Prostate gland (tissue), 2 donors: ENCODE measurements at places on chromosomes 11 and 22. TPM values are rescaled to one million over a fixed set of nuclear protein-coding genes. Genes with fewer than 3 reads are reported as not detected.

GRCh38 chr11:3006505-3007260 is 14.6 kb upstream of the NAP1L4 start:
- DNase-seq: no peak

DNA sequence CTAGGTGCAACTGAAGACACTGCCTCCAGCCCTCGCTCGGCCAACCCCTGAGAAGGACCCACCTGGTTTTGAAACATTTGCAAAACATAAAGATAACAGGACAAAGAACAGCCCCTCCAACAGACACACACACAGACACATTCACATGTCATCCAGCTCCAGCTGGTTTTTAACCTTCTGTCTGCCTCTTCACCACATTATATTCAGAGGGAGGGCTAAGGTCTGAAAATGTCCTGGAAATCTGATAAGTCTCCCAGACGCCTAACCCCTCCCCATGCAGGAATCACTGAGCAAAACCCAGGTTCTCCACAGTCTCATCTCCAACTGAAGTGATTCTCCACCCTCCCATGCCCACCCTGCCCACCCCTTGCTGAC is 29.4 kb downstream of the PACSIN2 start:
- DNase-seq: no peak

- DNase-seq: no peak
Observed at GRCh38 chr22:38941488-38941987, 15.9 kb upstream of the APOBEC3A start.

DNA sequence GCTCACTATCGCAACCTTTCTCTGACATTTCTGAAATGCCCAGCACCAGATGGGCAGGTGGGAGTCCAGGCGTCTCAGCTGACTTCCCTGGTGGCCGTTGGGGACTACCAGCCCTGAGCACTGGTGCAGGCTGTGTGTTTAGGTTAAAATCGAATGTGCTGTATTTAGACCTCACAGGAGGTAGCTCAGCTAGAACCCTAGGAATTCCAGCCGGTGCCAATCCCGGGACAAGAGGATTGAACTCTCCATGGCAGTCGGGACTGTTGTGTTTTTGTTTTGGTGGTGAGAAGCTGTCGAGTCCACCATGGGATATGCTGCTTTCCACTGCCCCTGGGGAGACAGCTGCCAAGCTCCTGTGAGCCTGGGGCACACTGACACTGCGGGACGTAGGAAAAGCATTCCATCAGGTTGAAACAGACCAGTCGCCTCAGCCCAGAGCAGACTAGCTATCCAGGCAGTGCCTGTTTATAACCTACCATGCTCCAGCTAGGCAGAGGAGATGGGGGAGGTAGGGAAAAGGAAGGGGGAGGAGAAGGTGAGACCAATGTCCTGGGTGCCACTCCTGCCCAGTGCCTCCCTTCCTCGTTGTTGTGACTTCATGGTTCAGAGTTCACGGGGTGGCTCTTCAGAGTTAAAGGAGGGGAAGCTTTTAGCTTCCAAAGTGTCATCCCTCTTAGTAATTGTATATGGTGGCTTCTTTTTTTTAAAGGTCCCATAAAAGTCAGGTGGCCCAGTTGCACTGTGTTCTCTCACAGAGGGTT is 53.0 kb downstream of the MICAL2 start:
- no peak for DNase-seq

DNA sequence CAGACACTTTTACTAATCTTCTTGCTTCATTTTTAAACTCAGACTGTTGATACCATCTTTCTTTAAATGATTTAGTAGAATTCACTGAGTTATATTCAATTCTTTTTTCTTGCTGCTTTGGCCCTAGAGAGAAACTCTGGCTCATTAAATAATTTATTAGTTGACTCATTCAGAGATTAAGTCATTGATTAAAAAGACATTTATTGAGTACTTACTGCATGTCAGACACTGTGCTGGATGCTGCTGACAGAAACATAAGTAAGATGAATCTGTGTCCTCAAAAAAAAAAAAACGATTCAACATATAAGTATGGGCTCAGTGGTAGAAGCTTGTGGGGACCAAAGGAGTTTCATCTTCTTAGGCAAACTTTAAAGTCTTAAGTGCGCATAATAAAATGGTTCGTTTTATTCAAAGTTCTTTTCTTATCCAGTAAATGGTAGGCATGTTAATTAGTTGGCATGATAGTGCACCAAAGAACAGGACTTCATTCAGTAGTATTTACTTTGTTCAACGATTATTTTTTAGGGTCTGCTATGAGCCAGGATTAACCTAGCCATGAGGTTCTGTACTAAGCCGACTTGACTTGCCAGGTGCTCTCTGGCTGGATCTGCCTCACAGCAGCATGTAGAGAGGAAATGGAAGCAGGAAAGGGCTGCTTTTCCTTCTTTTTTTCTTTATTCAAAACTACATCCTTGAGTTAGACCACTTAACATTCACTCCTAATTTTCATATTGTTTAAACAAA is 281.0 kb upstream of the CTSC start:
- DNase-seq: no peak

GRCh38 chr11:47328449-47329390 is 23.8 kb downstream of the MYBPC3 start:
- no peak for DNase-seq

- no peak for DNase-seq
Observed at GRCh38 chr11:59647245-59647980, 21.4 kb downstream of the PATL1 start.

- no peak for DNase-seq
Observed at GRCh38 chr11:74687237-74688023, 43.8 kb downstream of the CHRDL2 start.

DNA sequence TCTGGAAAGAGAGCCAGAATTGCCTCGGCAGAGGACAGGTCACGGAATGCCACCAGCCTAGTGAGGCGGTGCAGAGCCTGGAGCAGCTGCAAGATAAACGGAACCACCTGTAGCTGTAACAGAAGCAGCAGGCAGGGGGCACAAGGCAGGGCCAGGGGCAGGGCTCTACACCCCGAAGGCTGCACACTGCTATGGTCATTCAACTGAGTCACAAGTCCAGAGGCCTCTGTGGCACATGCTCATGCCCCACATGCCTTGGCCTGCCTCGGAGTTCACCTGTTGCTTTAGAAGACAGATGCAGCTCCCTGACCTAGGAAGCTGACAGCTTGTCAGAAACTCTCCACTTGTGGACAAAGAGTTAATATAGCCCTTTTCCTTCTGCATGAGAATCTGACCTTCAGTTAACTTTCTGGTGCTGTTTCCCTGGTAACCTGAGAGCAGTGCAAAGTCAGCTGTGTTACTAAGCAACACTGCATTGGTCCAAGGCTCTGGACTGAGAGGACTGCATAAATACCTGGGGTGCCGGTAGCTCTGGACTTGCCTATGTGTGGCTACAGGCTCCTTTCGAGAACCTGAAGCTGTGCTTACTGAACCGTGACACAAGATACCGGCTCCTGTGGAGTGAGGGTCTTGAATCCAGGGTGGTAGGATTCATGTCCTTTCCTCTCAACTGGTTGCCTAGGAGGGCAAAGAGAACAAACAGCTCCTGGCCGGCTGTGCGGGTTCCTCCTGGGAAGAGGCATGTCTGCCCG is 10.5 kb downstream of the COMMD9 start:
- no peak for DNase-seq

- peak; percentile 28 for DNase-seq
Observed at GRCh38 chr11:16806791-16807190, 68.3 kb downstream of the C11orf58 start.

DNA sequence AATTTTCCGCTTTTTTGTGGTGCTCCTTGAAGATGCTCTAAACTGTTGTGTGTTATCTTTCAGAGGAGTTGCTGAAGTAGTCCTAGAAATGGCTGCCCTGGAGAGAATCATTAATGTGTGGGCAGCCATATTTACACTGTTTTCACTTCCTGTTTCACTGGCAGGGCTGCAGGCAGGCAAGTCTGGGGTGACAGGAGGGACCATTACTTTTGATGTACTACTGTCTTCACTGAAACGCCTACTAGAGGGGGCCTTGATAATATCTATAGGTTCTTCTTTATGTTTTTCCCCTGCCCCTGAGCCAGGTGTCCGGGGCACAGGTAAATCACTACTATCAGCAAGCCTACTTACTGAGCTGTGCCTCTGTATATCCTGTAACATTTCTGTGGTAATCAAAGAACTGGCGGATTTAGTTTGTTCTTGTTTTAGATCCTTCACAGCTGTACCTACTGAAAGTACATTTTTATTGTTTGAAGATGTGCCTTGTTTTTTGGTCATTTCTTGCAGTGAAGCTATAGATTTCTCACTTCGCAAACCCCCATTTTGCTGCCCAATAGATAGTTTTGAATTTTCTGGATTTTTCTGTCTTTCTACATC is 39.7 kb downstream of the ACAT1 start:
- DNase-seq: no peak

GRCh38 chr11:117817368-117818040 is 7.0 kb downstream of the FXYD2 start:
- peak; percentile 57 for DNase-seq

DNA sequence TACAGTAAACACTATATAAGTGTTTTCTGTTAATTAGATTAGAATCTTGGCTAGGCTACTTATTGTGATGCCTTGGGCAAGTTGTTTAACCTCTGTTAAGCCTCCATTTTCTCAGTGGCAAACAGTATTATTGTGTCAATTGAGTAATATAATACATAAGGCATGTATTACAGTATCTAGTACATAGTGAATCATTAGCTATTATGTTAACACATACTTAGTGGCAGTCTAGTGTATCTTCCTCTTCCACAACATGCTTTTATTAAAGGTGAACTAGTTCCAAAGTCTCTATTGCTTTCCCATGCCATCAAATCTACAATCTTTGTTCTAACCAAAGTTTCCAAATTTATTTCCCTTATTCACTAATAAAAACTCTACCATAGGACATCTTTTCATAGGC is 200.9 kb downstream of the SOX6 start:
- no peak for DNase-seq

- DNase-seq: no peak
Observed at GRCh38 chr22:37137903-37138665, 11.6 kb downstream of the IL2RB start.

DNA sequence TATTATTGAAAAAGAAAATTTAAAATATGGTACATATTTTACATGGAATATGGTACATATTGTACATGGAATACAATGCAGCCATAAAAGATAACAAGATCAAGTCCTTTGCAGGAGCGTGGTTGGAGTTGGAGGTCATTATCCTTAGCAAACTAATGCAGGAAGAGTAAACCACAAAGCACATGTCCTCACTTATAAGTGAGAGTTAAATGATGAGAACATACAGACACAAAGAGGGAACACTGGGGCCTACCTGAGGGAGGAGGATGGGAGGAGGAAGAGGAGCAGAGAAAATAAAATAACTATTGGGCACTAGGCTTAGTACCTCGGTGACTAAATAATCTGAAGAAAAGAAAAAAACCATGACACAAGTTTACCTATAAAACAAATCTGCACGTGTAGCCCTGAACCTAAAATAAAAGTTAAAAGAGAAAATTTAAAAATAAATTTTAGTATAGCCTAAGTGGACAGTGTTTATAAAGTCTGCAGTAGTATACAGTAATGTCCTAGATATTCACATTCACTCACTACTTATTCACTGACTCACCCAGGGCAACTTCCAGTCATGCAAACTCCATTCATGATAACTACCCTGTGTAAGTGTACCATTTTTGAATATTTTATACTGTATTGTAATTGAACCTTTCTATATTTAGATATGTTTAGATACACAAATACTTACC is 204.4 kb downstream of the FAM76B start:
- no peak for DNase-seq

DNA sequence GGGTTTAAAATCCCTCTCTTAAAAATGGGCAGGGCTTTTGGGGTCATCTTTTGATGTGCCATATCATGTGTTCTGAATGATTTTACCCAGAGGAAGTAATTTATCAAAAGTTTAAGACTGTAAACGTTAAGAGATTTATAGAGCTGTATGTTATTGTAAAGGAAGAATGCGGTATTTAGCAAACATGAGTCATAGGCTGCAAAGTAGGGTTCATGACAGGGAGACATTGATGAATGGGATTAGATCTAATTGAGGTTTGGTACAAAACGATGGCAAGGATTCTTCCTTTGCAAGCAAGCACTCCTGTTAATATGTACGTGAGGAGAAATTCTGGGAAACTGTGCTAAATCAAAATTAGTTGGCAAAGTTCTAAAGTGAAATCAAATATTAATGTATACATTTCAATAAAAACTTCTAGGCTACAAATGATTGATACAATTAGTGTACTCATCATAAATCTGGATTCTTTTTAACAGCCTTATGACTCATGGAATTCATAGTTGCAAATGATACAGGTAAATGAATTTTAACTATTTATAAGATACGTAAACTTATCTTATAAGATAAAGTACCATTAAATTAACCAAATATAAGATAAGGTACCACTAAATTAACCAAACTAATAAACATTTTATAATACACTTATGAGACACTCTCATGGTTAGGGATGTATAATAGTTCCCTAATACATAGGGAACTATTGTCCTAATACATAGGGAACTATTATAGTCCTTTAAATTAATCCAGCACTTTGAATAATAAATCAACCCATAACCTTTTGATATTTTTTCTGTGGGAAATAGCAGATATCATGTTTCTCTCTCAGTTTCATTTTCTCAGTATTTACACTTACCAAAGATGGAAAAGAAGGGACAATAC is 58.4 kb downstream of the KIF18A start:
- DNase-seq: no peak

DNA sequence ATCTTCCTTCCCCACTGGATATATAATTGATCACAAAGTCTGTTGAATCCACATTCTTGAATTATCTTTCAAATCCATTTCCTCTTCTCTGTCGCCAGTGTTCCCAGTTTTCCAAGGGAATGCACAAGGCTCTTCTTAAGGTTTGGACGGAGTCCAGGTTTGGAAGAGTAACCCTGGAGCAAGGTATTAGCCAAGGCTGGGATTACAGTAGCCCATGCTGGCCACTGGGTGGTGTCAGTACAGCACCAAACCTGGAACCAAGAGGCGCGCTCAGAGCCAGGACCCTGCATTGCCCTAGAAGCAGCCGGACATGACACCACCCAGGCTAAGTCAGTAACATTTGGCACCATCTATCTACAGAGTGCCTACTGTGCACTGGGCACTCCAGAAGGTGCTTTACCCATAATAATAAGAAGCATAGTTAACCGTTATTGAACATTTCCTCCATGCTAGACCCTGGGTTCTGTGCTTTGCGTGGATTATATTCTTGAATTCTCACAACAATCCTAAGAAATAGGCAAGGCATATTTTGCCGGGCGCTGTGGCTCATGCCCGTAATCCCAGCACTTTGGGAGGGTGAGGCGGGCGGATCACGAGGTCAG is 48.0 kb upstream of the CLPB start:
- peak; percentile 21 for DNase-seq

PATE3 gene
- total RNA-seq: not detected

DBX1 gene
- total RNA-seq: not detected

OR6T1 gene
- not detected for total RNA-seq

SCGB2A2 gene
- not detected for total RNA-seq

TMEM191C gene
- 0.55 TPM for total RNA-seq

KIRREL3 gene
- total RNA-seq: 0.28 TPM

PISD gene
- total RNA-seq: 35.1 TPM

CHRNA10 gene
- total RNA-seq: 0.74 TPM

MTMR3 gene
- total RNA-seq: 93.7 TPM

C11orf16 gene
- total RNA-seq: not detected

MYEOV gene
- total RNA-seq: not detected

HPX gene
- 4.7 TPM for total RNA-seq

MYRF gene
- 3.4 TPM for total RNA-seq
